ENCODE measurements at places on chromosomes 1 and 21. TPM values are rescaled to one million over a fixed set of nuclear protein-coding genes. Genes with fewer than 3 reads are reported as not detected.

The GABRD gene
- total RNA-seq = 0.18 TPM

The PTPRC gene
- total RNA-seq = 552 TPM

The SH3BGR gene
- 1.0 TPM for total RNA-seq

The MPZ gene
- total RNA-seq = 2.7 TPM

The PTPN14 gene
- 20.7 TPM for total RNA-seq

The NBPF4 gene
- total RNA-seq = 0.95 TPM

The HUNK gene
- total RNA-seq = not detected

The SPOCD1 gene
- total RNA-seq = not detected

The MIXL1 gene
- not detected for total RNA-seq

The PRAMEF2 gene
- not detected for total RNA-seq

The MX2 gene
- 30.3 TPM for total RNA-seq

The SYNC gene
- not detected for total RNA-seq

The KRTAP27-1 gene
- total RNA-seq = not detected

The CORT gene
- 0.48 TPM for total RNA-seq

The LCE3E gene
- not detected for total RNA-seq

The HPDL gene
- 8.3 TPM for total RNA-seq

The GPR161 gene
- total RNA-seq = 0.36 TPM

The MR1 gene
- total RNA-seq = 29.8 TPM

Data from T-helper 2 cell treated with Interferon-gamma antibody and Interleukin-4, amounts not matched to agents 100 ng/mL and 5 ng/mL, for 36 hours (primary cell).